ENCODE measurements at places on chromosomes 13 and 19. TPM values are rescaled to one million over a fixed set of nuclear protein-coding genes. Genes with fewer than 3 reads are reported as not detected.

The PALM gene
- 22.1 TPM for total RNA-seq

DNA sequence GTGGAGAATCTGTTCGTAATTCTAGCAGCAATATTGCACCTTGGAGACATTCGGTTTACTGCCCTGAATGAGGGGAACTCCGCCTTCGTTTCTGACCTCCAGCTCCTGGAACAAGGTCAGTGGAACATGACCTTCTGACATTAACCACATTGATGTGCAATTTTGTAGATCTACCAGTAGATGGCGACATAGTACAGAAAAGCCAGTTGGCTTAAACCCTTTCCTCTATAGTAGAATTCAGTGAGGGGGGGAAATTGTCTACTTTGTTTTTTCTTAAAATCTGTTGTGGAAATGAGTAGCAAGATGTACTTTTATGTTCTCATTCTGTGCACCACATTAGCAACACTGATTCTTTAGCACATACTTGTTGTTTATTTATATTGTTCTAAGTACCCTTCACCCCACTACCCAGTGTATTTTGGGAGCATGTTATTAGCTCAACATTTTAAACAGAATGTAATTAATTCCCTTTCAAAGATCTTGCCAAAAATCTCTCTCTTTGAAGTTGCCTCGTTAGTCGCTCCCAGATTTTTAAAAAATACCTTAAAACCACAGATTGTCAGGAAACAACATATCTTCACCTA lies 332.2 kb downstream of the MYO16 start:
- H3K27me3 ChIP-seq = no peaks in the 10 kb centered on the region
- H3K27ac ChIP-seq = no peak overlapping the region
- H3K4me3 ChIP-seq = no peak overlapping the region
- peaks cover 9% of the 10 kb centered on the region for H3K4me1 ChIP-seq

- H3K4me3 ChIP-seq = no peak overlapping the region
- no peaks in the 10 kb centered on the region for H3K4me1 ChIP-seq
- no peak overlapping the region for H3K27ac ChIP-seq
- DNase-seq = no peak
- H3K27me3 ChIP-seq = no peaks in the 10 kb centered on the region
Observed at GRCh38 chr19:41707871-41708371, 505 bp upstream of the CEACAM5 start.

DNA sequence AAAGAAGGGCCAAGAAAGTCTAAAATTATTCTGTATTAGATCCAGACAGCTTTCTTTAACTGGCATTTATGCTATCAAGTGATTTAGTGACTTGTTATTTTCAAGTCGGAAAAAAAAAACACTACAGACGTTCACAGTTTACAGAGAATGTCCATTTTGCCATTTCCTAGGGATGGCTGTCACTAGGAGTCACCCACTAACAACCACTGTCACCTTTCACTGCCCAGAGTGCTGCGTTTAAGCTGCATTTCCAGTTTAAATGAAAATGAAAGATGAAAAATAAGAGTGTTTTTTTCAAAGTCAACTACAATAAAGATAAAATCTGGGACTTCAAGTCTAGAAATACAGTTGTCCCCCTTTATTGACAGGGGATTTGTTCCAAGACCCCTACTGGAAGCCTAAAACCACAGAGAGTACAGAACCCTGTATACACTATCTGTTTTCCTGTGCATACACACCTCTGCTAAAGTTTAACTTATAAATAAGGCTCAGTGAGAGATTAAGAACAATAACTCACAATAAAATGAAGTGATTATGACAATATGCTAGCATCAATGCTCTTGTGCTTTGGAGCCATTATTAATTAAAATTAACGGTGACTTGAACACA lies 112.5 kb downstream of the SACS start:
- peaks cover 11% of the 10 kb centered on the region for H3K4me1 ChIP-seq
- DNase-seq = no peak
- no peaks in the 10 kb centered on the region for H3K27me3 ChIP-seq
- no peaks in the 10 kb centered on the region for H3K36me3 ChIP-seq
- H3K4me3 ChIP-seq = peak overlapping the region; percentile 45
- H3K27ac ChIP-seq = peak overlapping the region; percentile 93

DNA sequence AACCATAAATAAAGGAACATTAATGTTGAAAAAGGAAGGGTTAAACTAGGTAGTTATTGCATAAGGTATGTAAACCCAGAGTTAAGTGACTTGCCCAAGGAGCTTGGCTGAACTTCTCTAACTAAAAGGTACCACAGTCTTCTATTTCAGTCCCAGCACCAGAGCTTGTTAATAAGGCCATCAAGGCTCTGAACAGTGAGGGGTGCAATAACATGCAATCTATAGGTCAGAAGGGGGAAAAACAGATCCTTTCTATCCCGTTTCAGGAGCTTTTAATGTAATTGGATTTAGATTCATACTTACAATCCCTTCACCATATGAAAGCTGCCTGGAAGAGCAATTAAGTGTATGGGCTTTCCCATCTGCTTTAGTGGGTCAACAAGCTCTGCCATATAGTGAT lies 441.5 kb upstream of the SPRY2 start:
- no peak overlapping the region for H3K4me3 ChIP-seq
- DNase-seq = no peak
- no peaks in the 10 kb centered on the region for H3K36me3 ChIP-seq
- no peaks in the 10 kb centered on the region for H3K27me3 ChIP-seq
- no peak overlapping the region for H3K27ac ChIP-seq

DNA sequence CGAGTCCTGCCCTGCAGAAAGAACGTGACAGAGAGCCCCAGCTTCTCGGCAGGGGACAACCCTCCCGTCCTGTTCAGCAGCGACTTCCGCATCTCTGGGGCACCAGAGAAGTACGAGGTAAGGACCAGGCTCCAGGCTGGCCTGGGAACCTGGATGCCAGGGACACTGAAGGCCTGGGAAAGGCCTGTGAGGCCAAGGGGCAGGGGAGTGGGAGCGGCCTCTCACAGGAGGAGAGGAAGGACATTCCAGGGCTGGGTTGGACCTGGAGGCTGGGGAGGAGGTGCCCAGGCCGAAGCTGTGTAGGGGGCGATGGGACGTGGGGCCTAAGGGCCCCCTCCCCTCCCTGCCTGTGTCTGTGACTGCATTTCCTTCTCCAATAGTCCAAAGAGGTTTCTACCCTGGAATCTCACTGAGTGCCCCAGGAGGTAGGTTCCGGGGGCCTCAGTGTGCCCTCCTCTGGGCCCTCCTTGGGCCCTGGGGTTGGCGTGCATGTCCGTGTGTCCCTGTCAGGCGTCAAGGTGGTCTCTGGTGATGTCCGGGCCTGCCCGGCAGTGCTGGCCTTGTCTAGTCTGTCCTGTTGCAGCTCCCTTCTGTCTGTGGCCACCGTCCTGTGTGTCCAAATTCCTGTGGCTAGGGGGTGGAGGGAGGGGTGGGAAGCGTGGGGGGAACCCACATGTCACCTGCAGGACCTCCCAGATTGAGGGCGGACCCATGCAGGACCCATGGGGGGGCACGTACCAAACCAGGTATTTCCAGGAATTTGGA lies 16.9 kb upstream of the CD22 start:
- no peak overlapping the region for H3K27ac ChIP-seq
- no peaks in the 10 kb centered on the region for H3K36me3 ChIP-seq
- no peak overlapping the region for H3K4me3 ChIP-seq

GRCh38 chr13:78764665-78765064 lies 105.7 kb upstream of the OBI1 start:
- no peaks in the 10 kb centered on the region for H3K36me3 ChIP-seq
- no peaks in the 10 kb centered on the region for H3K4me1 ChIP-seq
- no peak overlapping the region for H3K27ac ChIP-seq
- H3K4me3 ChIP-seq = no peak overlapping the region

The CCL25 gene
- not detected for total RNA-seq

All from fibroblast of lung (primary cell).